Astrocyte (in vitro differentiated cells and primary cell): ENCODE measurements at places on chromosomes 3 and 15.

GRCh38 chr3:177203689-177204395 lies 6.6 kb upstream of the TBL1XR1 start:
- H3K27me3 ChIP-seq = no peaks in the 10 kb centered on the region
- no peak for DNase-seq

DNA sequence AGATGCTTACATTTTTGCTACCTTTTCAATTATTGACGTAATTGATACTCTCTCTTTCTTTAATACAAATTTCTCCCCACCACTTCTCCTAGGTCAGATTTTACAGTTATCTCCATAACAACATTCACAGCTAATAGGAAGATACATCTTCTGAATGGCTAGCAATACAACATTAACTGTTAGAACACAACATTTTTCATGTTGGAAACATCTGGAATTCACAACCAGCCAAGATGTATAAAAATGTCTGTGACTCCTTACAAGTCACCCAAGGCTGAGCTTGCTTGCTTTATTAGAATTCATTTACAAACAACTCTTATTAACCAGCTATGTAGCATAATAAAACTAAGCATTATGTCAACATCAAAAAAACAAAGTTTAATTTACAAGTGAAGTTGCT lies 81.0 kb upstream of the ROBO2 start:
- H3K36me3 ChIP-seq = no peaks in the 10 kb centered on the region
- no peaks in the 10 kb centered on the region for H3K27me3 ChIP-seq

GRCh38 chr15:92638291-92638708 lies 17.3 kb downstream of the FAM174B start:
- DNase-seq = peak; percentile 25
- peaks cover 2% of the 10 kb centered on the region for H3K27me3 ChIP-seq
- no peak overlapping the region for H3K27ac ChIP-seq
- H3K4me1 ChIP-seq = peaks cover 3% of the 10 kb centered on the region

GRCh38 chr15:94041746-94042145 lies 189.6 kb upstream of the MCTP2 start:
- no peak overlapping the region for H3K27ac ChIP-seq
- H3K36me3 ChIP-seq = no peaks in the 10 kb centered on the region
- no peaks in the 10 kb centered on the region for H3K27me3 ChIP-seq
- H3K4me1 ChIP-seq = no peaks in the 10 kb centered on the region
- no peak overlapping the region for H3K4me3 ChIP-seq
- peak; percentile 55 for DNase-seq

DNA sequence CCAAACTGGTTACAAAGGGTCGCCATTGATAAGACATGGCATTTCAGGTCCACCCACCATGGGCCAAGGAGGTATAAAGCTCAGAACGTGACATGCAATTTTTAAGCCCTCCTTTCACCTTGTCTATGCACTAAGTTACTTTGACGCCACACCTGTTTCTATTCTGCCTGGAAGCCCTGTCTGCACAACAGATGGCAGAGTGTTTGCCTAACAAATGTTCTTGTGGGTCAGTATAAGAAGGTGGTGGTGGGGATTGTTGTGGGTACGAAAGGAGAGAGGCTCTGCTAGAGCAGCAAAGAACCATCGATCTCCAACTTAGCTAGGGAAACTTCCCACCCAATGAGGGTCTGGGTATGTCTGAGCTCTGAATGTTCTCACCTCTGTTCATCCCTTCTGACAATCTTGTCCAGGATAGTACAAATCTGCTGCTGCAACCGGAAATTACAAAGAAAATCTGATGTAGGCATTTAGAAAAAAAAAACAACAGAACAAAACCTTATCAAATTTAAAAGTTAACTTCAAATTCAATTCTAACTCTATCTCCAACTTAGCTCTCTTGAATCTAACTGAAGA lies 945.0 kb upstream of the CFAP20DC start:
- no peaks in the 10 kb centered on the region for H3K36me3 ChIP-seq
- no peak overlapping the region for H3K27ac ChIP-seq
- no peak overlapping the region for H3K4me3 ChIP-seq
- H3K4me1 ChIP-seq = no peaks in the 10 kb centered on the region
- DNase-seq = no peak

DNA sequence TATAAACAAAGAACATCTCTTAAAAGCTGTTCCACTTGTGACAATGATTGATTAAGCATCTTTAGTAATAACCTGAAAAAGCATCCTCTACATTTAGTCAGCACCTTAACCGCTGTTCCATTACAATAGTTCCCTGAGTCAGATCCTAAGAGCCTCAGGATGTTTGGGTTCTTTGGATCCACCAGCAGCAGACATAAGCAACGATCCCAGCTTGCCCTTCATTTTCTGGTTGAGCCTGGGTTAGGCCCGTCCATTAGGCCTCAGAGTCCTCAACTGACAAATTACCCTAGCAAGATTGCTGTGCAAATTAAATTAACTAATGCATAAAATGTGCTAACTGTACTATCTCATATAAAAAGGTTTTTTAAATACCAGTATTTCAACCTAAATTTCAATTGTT lies 42.3 kb upstream of the ROBO1 start:
- no peak for DNase-seq
- no peaks in the 10 kb centered on the region for H3K4me1 ChIP-seq
- no peak overlapping the region for H3K27ac ChIP-seq
- no peak overlapping the region for H3K4me3 ChIP-seq

DNA sequence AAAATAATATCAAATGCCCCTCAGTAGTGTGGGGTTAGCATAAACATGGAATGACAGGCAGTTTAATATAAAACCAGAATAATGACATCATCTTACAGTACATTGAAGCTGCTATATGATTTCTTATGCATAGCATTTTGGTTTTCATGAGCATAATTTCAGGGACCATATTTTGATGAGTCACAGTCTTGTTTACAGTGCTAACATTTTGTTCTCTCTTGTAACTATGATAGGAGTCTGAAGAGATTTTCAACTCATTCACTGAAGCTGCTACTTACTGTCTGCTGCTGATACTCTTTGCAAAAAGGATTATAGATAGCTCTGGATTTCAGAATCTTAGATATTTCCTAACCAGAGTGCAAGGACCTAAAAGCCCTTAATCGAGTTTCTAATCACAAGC lies 92.6 kb upstream of the CCDC54 start:
- no peaks in the 10 kb centered on the region for H3K27me3 ChIP-seq
- H3K27ac ChIP-seq = no peak overlapping the region
- no peaks in the 10 kb centered on the region for H3K36me3 ChIP-seq

DNA sequence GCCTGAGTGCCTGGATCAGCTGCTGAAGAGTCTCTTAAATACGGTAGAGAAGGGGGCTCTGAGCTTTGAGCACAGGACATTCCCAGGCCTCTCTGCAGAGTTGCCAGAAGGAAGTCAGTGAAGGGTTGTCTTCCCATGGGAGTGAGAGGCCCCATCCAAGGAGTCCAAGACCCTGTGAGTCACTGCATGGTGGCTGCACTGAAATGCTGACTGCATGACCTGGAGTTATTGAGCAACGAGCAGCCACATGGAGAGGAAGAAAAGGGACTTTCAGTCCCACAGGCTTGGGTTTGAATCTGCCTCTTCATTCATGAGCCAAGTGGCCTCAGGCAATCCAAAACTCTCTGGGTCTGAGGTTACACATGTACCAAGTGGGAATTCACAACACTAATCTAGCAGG lies 69.6 kb upstream of the RASGRF1 start:
- DNase-seq = no peak
- no peaks in the 10 kb centered on the region for H3K4me1 ChIP-seq
- no peak overlapping the region for H3K27ac ChIP-seq
- H3K27me3 ChIP-seq = peaks cover 4% of the 10 kb centered on the region

DNA sequence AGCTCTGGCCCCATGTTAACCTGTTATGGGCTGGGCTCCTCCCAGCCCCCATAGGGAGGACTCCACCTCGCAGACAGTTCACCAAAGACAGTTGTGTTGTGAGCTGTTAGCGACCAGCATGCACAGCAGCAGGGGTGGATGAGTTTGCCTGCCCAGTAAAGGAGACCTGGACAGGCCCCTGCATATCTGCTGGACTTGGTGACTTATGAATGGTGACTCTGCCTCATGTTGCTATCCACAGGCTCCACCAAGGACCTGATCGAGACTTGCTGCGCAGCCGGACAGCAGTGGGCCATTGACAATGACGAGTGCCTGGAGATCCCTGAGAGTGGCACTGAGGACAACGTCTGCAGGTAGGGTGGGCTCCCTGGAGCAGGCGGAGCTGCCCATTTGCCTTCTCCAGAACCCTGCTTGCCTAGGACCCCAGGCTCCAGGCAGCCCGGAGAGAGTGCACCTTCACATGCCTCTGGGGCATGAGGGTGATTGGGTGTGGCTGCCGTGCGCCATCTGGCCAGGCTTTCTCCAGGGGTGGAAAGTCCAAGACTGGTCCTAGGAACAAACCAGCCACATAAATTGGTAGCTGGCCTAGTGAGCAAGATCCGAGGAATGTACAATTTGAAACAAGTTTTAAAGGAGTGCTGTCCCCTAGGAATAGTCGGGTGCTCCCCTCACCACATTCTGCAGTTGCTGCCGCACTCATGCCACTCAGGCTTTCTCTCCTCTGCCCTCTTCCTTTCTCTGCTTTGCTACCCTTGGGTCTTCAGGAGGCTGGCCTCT lies 59.1 kb downstream of the FBLN2 start:
- no peak overlapping the region for H3K4me3 ChIP-seq
- H3K36me3 ChIP-seq = no peaks in the 10 kb centered on the region
- no peaks in the 10 kb centered on the region for H3K4me1 ChIP-seq
- H3K27me3 ChIP-seq = no peaks in the 10 kb centered on the region

GRCh38 chr15:77895742-77896141 lies 181.8 kb downstream of the TBC1D2B start:
- peaks cover 2% of the 10 kb centered on the region for H3K4me1 ChIP-seq
- H3K27me3 ChIP-seq = no peaks in the 10 kb centered on the region
- DNase-seq = no peak
- no peaks in the 10 kb centered on the region for H3K36me3 ChIP-seq

DNA sequence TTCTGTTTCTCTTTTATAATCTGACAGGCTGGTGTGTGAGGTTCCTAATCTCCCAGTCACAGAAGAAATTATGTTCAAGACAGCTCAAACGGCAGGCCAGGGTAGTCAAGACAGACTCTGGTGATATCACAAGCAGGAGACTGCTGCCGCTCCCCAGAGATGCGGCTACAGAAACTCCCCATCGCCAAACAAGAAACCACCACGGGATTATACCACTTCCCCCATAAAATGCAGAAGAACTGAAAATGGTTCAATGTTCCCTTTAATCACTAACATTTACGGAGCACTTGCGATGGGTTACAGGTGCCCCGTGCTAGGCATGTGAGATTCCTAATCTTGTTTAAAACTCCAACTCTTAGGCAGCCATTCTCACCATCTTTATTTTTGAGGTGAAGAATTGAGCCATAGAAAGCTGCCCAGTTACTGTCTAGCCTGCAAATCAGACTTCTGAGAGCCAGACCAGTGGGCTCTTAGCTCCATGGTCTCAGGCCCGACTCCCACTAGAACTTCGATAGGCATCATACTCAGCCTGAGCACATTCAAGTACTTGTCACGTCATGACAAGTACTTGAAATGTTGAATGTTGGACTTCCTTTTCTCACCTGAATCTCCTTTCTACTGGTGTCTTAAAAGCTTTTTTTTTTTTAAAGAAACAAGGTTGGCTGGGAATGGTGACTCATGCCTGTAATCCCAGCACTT lies 58.4 kb downstream of the TBC1D2B start:
- no peak for DNase-seq
- H3K27ac ChIP-seq = no peak overlapping the region
- H3K4me1 ChIP-seq = no peaks in the 10 kb centered on the region
- no peak overlapping the region for H3K4me3 ChIP-seq

- peaks cover 50% of the 10 kb centered on the region for H3K4me1 ChIP-seq
- no peak overlapping the region for H3K4me3 ChIP-seq
- H3K27ac ChIP-seq = peak overlapping the region; percentile 72
- H3K27me3 ChIP-seq = no peaks in the 10 kb centered on the region
- peak; percentile 64 for DNase-seq
These were observed 96.1 kb downstream of the IGF2BP2 start for GRCh38 chr3:185728630-185729336.

- peaks cover 2% of the 10 kb centered on the region for H3K36me3 ChIP-seq
- no peaks in the 10 kb centered on the region for H3K27me3 ChIP-seq
- no peaks in the 10 kb centered on the region for H3K4me1 ChIP-seq
- H3K4me3 ChIP-seq = no peak overlapping the region
These were observed 34.0 kb downstream of the PIGB start for GRCh38 chr15:55353025-55353424.

GRCh38 chr15:73985101-73985873 lies 6.8 kb downstream of the STOML1 start:
- peak; percentile 60 for DNase-seq
- H3K27ac ChIP-seq = no peak overlapping the region
- no peaks in the 10 kb centered on the region for H3K27me3 ChIP-seq

- no peaks in the 10 kb centered on the region for H3K4me1 ChIP-seq
- DNase-seq = no peak
- H3K27me3 ChIP-seq = peaks cover 29% of the 10 kb centered on the region
- no peak overlapping the region for H3K27ac ChIP-seq
- H3K36me3 ChIP-seq = no peaks in the 10 kb centered on the region
These were observed 57.9 kb upstream of the EPHB3 start for GRCh38 chr3:184503647-184504046.

DNA sequence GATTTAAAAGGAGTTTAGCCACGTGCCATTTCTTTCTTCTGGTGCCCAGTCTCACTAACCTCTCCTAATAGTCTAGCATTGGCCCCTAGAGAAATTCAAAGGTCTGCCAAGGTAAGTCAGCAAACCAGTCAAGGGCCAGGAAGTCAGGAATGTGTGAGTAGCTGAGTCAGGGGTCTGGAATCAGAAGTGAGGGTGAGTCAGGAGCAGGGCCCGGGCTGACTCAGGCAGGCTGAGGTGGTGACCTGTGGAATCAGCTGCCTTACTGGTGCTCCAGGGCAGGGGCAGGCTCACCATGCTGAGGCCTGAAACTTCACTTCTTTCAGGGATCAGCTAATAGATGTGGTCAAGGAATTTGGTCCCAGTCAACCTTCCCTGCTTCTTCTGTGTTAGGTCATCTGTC lies 105.8 kb upstream of the MYZAP start:
- no peaks in the 10 kb centered on the region for H3K27me3 ChIP-seq
- H3K4me1 ChIP-seq = peaks cover 11% of the 10 kb centered on the region
- DNase-seq = peak; percentile 87
- no peaks in the 10 kb centered on the region for H3K36me3 ChIP-seq
- peak overlapping the region; percentile 38 for H3K27ac ChIP-seq

DNA sequence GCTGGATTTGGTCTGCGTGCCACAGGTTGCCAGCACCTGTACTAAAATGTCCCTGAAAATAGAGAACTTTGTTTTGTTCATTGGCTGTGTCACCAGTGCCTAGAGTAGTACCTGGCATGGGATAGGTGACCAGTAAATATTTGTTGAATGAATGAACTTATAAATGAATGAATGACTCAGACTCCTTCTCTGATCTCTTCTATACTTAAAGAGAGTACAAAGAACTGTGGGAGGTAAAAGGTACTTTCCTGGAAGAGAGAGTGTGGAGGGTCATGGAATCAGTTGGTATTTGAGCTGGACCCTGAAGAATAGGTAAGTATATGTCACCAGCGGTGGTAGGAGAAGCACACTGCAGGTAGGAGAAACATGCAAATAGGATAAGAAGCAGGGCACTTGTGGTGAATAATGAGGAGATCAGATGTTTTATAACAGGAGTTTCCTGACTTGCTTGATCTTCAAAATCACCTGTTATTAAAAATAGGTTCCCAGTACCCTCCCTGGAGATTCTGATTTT lies 149.4 kb downstream of the LPP start:
- no peak for DNase-seq
- no peak overlapping the region for H3K27ac ChIP-seq
- H3K27me3 ChIP-seq = no peaks in the 10 kb centered on the region
- H3K4me3 ChIP-seq = no peak overlapping the region
